ENCODE measurements at places on chromosomes 16 and 17.
A peak's percentile ranks its signal among the peaks of the same experiment; 100 is the strongest.

GRCh38 chr17:75843577-75844529 is at the start of gene UNC13D:
TSS of gene UNC13D (minus strand) at chr17:75844404. CDS start at chr17:75844337, 67 bp downstream.
- peak; percentile 74 for DNase-seq

DNA sequence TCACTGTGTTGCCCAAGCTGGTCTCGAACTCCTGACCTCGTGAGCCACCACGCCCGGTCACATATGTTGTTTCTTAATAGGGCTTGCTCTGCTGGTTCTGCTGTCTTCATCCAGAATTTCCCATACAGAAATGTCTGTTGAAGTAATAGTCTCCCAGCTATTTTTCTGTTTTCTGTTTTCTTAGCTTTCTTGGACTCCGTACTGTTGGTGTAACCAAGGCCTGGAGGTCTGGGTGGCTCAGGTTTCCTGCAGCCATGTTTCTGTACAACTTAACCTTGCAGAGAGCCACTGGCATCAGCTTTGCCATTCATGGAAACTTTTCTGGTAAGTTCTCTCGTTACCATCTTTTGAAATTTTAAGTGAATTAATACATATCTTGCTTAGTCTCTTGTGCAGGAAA is 2.8 kb downstream of the SF3B3 start:
- no peak for DNase-seq

DNA sequence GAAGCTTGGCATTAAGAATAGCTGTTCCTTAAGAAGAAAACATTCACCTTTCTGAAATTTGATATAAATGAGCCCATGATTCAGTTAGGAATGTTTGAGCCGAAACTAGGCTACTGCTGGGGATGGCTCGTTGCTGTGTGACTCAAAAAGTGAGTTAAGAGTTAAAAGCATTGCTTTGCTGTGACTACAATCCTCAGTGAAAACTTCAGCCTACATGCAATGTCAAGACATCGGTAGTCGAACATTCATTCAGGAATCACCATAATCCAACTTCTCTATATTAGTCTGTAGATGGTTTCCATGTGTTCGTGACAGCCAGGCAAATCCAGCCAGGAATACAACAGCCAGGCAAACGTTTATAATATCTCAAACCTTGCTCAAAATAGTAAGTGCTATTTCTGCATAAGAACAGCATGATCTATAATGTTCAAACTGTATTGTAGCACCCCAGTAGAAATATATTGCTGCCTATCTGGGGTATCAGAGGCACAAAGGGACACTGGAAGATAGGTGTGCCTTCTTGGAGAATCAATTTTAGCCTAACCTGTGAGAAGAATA is 1225.1 kb downstream of the CDH8 start:
- DNase-seq = no peak

- DNase-seq = no peak
These were observed 65.8 kb downstream of the DHRS7C start for GRCh38 chr17:9725575-9725974.

GRCh38 chr17:73196500-73196899 is 3.6 kb downstream of the COG1 start:
- no peak for DNase-seq

DNA sequence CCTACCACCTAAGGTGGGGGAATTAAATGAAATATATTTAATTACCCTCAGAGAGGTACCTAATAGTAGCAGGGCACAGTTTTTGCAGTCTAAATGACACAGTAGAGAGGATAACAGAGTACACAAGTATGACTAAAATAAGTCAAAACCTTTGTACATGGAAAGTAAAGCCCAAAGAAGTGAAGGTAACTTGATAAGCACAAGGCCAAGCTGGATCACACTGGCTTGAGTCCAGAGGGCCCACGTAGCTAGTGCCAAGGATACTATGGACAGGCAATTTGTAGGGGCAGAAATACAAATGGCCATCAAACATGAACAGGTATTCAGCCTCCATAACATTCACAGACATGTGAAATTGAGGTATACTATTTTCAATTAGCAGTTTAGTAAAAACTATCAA is 7.6 kb downstream of the MYO18A start:
- no peak for DNase-seq

- no peak for DNase-seq
These were observed 92.2 kb downstream of the TUBD1 start for GRCh38 chr17:59800530-59800942.

- DNase-seq = no peak
These were observed 307.6 kb downstream of the ZFHX3 start for GRCh38 chr16:72740347-72740746.

- DNase-seq = no peak
These were observed 12.2 kb upstream of the ZNF594 start for GRCh38 chr17:5203908-5204294.

- no peak for DNase-seq
These were observed 76.8 kb upstream of the CIBAR2 start for GRCh38 chr16:85188822-85189672.

DNA sequence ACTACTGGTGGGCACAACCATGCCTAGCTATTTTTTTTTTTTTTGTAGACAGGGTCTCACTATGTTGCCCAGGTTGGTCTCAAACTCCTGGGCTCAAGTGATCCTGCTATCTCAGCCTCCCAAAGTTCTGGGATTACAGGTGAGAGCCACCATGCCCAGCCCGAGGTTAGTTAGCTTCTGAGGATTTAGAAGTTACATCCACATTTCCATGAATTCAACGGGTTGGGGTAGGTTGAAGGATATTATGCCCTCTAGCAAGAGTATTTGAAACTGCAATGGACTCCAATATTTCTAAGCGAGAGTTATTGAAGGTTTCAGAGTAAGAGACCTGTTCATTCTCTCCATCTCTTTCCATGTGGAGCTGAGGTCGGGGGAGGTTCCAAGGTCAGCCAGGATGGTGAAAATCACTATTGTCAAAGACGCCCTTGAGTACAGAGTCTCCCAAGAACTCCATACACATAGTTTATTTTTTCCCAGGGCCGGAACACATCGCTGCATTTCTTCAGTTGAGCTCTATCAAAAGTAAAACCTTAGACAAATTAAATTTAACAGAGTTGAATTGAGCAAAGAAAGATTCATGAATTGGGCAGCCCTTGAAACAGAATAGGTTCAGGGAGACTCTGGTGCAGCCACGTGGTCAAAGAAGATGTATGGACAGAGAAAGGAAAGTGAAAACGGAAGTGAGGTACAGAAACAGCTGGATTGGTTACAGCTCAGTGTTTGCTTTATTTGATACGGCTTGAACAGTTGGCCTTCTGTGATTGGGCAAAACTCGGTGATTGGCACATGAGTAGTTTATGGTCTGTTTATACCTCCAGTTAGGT is 19.0 kb upstream of the ITPRIPL2 start:
- peak; percentile 39 for DNase-seq

DNA sequence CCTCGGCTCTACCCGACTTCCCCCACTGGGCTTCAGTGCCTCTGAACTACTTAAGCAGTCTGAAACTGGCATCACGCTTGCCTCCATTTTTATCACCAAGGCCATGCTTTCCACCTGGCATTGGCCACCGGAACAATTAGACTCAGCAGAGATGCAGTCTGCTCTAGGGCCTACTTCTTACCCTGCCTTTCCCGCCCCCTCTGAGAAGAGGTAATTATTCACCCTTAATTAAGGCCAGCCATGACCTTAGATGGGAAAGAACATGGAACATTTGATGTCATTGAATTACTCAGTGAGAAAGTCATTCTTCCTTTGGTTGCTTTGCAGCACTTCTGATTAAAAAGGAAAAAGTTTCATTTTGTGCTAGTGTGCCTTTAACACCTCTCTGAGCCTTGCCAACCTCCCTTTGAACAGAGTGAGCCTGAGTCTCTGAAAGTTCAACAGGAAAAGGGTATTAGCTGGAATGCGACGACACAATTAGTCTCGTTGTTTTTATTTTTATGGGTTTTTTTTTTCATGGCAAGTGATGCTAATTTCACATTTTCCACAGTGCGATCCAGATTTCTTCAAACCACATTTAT is 60.9 kb upstream of the TNRC6A start:
- no peak for DNase-seq

DNA sequence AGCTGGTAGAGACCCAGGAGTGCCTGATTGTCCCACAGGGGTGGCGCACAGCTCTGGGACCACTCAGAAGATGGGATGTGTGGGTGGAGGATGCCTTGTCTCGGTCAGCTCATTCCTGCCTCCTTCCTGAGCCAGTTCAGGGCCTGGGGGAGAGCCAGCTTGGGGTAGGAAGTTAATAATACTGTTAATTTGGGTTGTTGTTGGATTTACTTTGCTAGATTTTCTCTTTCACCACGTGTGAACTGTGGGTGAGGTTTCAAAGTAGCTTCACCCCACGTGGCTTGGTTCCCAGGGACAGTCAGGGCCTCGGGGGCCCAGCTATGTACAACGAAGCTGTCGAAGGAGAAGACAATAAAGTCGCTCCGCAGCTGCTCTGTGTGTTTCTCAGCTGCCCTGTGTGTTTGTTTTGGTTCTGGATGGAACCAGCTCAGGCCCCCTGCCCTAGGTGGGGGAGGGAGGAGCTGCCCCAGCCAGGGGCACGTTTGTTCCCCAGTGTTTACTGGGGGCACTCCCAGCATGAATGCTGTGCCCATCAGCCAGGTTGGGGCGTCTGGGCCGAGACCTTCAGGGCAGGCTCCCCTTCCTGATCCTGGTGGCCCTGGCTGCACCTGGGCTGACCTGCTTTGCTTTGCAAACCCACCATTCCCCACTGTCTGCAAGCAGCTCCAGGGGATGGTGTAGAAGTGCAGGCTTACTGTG is 2.3 kb downstream of the NUDT16L1 start:
- no peak for DNase-seq

DNA sequence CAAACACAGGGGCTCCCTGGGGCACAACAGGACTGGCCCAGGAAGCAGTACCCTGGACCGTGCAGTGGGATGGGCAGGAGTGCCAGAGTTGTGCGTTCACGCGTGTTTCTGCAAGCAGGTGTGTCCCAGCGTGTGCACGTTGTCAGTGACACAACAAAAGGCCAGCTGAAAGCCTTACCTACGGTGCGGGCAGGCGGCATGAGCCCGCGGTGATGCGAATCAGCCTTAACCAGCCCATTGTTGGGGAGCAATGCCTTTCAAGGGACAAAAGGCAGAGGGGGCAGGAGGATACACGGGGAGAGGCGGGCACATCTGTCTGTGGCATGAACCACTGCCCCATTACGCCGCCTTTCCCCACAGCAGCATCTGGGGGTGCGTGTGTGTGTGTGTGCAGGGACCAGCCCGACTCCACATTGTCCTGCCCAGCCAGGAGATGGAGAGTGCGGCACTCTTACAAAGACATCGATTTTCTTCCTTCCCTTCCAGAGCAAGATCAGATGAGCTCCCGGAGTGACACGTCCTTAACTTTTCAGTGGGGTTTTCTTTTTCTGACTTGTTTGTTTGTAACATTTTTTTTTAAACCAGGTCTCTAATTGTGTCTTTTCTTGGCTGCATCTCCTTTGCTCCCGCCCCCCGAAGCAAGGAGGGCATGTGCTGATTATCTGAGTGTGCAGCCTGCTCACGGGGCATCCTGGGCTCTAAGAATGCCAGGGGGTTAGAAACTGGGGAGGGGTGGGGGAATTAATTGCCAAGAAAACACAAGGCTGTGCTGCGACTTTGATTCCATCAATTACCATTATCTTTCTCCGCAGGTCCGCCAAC is 158.1 kb downstream of the ZNF423 start:
- DNase-seq = no peak

- peak; percentile 39 for DNase-seq
These were observed 701 bp upstream of the MRC2 start for GRCh38 chr17:62626719-62627218.

DNA sequence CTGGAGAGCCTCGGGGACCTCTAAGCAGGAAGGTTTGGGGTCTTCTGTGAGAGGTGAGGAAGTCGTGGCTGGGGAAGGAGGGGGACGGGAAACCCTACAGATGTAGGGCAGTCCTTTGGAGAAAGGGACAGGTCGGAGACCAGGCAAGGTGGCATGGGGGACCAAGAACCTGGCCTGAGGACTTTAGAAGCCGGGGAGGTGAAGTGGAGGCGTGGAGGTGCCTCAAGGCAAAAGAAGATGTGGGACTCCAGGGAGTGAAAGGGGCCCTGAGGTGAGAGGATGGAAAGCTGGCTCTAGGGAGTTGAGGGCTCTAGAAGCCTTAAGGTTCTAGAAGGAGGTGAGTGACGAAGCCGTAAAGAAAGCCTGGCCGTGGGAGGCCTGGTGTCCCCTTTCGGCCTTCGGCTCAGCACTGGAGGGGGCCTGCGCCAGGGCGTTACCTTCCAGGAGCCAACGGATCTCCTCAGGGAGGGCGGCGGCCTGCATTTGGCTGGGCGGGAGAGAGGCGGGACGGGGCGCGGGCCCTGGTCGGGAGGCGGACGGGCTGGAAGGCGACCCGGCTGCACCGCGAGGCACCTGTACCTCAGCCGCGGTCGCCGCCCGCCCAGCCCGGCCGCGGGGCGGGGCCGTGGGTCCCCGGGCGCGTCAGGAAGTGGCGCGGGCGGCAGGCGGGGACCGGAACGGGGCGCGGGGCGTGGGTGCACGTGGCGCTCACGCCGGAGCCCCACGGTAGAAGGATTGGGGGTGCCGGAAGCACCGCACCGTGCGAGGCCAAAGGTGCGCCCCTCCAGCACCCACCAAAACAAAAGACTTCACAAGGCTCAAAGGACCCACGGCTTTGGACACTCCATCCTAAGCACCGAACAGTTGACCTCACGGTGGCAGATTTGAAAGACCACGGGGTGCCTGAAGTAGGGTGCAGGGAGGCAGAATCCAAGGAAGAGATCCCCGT is at the start of gene SKAP1:
TSS of gene SKAP1 (minus strand) at position 577 of the 949 bp plus-strand sequence.
- no peak for DNase-seq

DNA sequence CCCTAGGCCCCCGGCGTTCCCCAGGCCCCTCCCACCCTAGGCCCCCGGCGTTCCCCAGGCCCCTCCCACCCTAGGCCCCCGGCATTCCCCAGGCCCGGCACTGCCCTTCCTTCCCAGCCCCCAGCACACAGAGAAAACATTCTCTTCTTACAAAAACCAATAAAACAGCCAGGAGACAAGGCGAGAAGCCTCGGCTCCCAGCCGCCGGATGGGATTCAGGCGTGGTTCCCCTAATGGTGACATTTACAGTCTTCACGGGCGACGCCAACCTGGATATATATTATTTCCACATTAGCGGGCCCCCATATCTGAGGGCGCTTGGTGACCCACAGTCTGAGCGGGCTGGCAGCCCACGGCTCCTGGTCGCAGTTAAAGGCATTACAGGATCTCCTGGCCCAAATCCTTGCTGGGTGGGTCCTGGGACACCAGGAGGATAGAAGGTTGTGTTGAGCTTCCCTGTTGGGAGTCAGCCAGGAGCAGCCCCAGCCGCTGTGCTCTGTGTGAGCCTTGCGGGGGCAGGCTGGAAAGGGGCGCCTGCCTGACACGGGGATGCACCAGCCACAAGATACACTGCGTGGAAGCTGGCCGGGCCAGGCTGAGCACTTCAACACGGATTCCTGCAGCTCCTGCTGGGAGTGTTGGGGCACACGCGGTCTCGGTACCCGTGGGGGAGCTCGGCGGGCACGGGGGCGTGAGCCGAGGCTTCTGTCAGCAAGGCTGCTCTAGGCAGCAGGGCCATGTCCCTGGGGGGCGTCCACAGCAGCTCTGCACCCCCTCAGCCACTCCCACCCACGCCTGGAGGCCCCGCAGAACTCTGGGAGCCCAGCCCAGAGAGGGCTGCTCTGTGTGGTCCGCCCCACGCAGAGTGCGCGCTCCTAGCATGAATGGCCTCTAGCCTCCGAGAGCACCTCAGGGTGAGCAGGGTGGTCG is 83.7 kb downstream of the LMF1 start:
- no peak for DNase-seq
